ENCODE measurements at places on chromosomes 7 and 10. TPM values are rescaled to one million over a fixed set of nuclear protein-coding genes. Genes with fewer than 3 reads are reported as not detected.

FAM131B gene
- 1.4 TPM for total RNA-seq

THAP5 gene
- total RNA-seq: 14.1 TPM

ARHGEF5 gene
- 0.88 TPM for total RNA-seq

A1CF gene
- total RNA-seq: not detected

RHOBTB1 gene
- 31.3 TPM for total RNA-seq

GRCh38 chr7:69786730-69787395 lies 188.6 kb downstream of the AUTS2 start:
- no peak for DNase-seq

DNA sequence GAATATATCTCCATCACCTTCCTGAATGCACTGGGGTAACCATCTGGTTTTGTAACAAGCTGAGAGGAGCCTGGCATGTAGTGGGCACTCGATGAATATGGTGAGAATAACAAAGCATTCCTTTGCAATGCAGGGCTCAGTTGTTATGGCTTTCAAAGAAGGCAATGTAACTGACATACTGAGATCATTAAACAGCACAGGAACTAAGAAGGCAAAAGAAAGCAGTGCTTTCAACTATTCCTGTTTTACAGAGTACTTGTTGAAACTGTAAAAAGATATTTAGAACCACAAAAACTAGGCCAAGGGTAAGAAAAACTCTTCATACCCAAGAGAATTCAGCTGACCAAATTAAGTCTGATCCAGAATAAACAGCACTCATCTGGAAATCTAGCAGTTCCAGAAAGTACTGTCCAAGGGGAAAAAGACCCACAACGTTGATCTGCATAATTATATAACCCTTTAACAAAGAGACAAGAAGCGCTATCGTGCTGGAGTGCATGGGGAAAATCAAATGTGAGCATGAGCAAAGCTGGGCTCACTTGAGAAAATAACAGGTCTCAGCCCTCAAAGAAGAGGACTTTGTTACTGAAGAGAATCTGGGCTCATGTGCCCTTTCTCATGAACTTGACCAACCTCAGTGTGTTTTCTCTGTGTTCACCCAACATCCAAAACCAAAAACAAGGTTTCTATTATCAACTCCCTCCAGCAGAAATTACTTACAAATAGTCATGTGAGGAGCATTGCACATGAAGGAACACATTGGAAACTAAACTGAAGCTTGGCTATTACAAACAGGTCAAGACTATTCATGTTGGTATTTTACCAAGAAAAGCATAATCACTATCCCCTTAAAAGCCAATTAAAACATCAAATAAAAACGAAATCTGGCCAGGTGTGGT lies 116.2 kb downstream of the AVL9 start:
- no peak for DNase-seq

GRCh38 chr10:75245354-75246250 lies 9.8 kb upstream of the COMTD1 start:
- DNase-seq: no peak

- peak; percentile 95 for DNase-seq
These were observed 16.0 kb upstream of the SUN1 start for GRCh38 chr7:816300-816750.

DNA sequence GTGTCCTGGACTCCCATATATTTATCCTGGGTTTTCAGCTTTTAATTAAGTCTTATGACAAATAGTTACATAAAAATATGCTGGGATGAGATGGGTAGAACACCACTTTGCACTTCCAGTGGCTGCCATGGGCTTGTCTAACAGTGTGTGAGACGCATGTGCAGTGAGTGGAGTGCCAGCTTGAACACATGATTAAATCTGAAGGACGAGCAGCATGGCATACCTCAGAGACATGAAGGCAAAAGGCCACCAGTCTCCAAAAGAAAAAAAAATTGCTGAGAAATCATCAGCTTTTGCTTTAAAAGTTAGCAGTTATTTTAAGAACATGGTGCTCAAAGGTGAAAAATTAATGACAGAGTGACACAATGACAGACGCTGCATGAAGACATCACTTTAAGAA lies 139.0 kb upstream of the ADCY1 start:
- no peak for DNase-seq

Data from endothelial cell of umbilical vein (primary cell).